ENCODE measurements at places on chromosomes 12 and 14.
A peak's percentile ranks its signal among the peaks of the same experiment; 100 is the strongest.

GRCh38 chr14:52825085-52825484 is 33.7 kb upstream of the GNPNAT1 start:
- DNase-seq, result peak; percentile 63

DNA sequence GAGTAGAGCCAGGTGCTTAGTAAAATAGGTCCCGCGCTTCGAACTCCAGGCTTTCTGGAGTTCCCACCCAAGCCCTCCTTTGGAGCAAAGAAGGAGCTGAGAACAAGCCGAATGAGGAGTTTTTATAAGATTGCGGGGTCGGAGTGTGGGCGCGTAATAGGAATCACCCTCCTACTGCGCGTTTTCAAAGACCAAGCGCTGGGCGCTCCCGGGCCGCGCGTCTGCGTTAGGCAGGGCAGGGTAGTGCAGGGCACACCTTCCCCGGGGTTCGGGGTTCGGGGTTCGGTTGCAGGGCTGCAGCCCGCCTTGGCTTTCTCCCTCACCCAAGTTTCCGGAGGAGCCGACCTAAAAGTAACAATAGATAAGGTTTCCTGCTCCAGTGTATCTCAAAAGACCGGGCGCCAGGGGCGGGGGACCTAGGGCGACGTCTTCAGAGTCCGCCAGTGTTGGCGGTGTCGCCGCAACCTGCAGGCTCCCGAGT is 3.6 kb downstream of the SSTR1 start:
- no peak for DNase-seq

GRCh38 chr12:94149119-94149780 is 873 bp downstream of the PLXNC1 start:
- peak; percentile 44 for DNase-seq

GRCh38 chr14:97854918-97855317 is 1057.7 kb downstream of the VRK1 start:
- DNase-seq, result no peak

DNA sequence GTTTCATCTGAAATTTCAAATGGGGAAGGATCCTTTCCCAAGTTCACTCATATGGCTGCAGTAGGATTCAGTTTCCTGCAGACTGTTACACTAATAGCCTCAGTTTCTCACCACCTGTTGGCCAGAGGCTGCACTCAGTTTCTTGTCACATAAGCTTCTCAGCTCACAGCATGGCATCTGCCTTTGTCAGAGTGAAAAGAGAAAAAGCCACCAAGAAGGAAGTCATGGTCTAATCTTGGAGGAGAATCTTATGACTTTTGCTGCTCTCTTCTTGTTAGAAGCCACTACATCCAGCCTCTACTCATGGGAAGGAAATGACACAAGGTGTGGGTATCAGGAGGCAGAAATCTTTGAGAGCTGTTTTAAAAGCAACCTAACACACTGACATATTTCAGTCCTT is 39.4 kb upstream of the BTG1 start:
- peak; percentile 80 for DNase-seq

GRCh38 chr14:88955455-88955854 is 131.0 kb downstream of the TTC8 start:
- no peak for DNase-seq

DNA sequence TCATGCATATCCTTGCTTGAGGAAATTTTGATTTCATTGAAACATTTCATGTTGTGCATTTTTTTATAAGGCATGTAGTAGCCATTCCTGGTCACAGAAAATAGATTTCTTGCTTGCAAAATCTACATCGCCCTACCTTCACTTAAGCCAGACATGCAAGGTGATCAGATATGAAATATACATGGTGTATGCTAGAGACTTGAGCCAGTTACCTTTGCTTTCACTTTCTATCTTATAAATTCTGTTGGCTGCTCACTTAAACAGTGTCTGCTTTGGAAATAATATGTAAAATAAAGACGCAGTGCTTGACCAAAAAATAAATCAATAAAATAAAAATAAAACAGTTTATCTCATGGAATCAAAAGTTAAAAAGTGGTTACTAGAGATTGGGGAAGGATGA is 136.5 kb downstream of the LRFN5 start:
- no peak for DNase-seq

GRCh38 chr12:104526320-104526719 is 69.6 kb downstream of the CHST11 start:
- no peak for DNase-seq

DNA sequence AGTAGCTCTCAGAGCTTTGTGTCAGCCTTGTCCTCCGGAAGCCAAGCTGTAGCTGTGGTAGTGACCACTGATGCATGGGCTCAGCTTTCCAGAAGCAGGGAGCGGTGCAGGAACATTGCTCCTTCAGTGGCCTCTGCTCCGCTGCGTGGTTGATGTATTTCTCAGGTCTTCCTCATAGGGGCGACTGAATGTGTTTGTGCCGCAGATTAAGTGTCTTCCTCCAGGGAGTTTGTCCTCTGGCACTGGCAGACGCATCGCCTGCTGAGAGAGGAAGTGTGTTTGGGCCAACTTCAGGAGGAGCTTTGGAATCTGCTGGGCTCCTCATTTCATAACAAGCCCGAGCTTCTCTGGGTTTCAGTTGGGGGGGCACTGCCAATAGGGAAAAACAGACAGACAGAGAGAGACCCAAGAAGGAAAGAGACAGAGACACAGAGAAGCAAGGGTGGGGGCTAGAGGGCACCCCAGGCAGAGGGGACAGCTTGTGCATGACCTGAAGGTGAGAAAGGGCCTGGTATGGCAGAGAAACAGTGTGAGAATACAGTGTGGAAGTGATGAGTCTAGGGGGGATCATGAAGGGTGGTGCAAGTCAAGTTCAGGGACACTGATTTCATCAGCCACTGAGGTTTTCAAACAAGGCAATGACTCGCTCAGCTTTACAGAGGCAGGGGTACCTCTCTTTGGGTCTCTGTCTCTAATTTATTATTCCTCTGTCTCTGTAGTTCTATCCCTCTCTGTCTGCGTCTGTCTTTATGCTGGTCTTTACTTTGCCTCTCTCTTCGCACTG is 69.4 kb upstream of the PRIMA1 start:
- no peak for DNase-seq

GRCh38 chr12:7959701-7960121 is 23.7 kb upstream of the SLC2A3 start:
- DNase-seq, result peak; percentile 76

GRCh38 chr12:106769546-106769945 is 4.9 kb upstream of the RIC8B start:
- no peak for DNase-seq

GRCh38 chr14:68683326-68683725 is 109.5 kb downstream of the ZFP36L1 start:
- no peak for DNase-seq

- no peak for DNase-seq
Measured at GRCh38 chr12:6316921-6317692, 6.6 kb downstream of the PLEKHG6 start.

DNA sequence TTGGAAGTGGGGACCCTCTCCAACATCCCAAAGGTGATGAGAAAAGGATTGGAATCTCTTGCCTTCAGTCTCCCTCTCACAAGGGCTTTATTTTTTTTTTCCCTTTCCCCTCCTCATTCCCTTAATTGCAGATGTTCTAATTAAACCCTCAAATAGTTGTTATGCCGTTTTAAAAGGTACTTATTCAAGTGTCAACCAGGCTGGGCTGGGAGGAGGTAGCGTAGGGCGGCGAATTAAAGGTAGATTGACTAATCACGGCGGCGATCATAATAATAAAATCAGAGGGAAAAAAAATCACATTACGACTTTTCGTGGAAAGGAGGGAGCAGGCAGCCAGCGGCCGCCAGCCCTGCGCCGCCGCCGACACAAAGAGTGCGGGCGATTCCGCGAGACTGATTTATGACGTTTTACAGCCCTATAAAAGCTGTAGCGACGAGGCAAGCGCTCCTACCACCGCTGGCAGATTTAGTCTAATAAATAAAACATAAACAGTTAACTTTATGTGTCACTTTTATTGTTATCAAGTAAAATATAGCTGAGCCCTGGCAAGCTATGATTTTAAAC is 1.7 kb upstream of the HOXC4 start:
- no peak for DNase-seq

GRCh38 chr12:28507867-28508266 is 317.6 kb downstream of the CCDC91 start:
- DNase-seq, result no peak

DNA sequence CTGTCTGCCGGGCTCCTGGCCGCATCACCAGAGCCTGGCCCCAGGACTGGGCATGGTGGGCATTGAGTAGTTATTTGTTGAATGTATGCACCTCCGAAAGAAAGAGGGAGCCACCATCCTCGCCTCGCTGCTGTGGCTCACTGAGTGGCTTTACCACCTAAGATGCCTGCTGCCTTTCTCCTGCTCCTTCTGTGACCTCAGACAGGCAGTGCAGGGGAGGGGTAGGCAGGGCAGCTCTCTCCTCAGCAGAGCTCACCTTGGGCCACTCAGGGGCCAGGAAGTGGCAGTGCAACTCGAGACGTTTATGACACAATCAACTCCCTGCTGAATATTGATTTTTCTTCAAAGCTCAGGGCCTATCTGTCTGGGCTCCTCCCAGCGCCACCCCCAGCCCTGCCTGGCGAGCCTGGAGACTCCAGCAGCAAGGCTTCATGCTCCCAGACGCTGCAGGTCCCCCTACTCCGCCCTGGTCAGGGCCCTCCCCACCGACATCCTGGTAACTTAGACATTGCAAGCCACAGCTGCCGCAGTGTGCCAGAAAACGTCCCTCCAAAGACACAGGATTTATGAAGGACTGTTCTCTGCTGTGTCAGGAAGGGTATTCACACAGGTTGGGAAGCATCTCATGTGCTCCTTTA is 84.3 kb upstream of the DIO3 start:
- DNase-seq, result no peak

- no peak for DNase-seq
Measured at GRCh38 chr12:123389560-123390351, 5.8 kb downstream of the KMT5A start.

DNA sequence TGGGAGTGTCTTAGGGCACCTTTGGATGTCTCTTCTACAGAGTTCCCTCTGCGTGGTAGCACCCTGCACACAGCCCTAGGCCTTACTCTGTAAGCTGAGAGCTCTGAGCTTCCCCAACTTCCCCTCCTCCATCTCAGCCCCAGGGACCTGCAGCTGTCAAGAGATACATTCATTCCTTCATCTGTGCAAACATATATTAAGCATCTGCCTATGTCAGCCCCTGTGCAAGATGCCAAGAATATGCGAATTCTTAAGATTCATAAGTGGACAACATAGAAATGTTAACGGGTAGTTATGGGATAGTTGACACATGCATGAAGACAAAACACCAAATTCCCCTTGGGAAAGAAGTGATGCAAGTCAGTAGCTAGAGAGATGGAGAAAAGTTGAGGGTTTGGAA is 190.8 kb downstream of the SLC41A2 start:
- DNase-seq, result no peak

- DNase-seq, result no peak
Measured at GRCh38 chr14:50544911-50545310, 12.5 kb upstream of the MAP4K5 start.

GRCh38 chr14:55438066-55438683 is 2.2 kb downstream of the TBPL2 start:
- peak; percentile 33 for DNase-seq

DNA sequence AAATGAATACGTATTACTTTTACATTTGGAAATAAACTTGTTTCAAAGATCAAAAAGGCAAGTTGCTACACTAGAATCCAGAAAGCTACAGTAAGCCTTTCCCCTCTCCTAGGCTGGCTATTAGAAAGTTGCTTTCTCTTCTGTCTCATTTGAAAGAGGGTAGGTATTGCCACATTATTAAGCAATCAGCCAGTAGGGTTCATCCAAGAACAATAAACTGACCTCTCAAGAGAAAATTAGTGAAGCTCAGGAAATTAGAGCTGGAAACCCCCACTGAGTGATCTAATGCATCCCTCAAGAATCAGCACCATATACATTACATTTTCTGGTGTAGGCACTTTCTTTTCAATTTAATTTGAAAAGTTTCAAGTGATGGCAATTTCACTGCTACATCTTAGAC is 4.5 kb upstream of the TMEM233 start:
- DNase-seq, result no peak

- DNase-seq, result no peak
Measured at GRCh38 chr14:91613459-91614112, 103.5 kb upstream of the PPP4R3A start.

- no peak for DNase-seq
Measured at GRCh38 chr12:56988207-56988739, 18.1 kb downstream of the ZBTB39 start.

GRCh38 chr14:30584058-30584630 is 25.2 kb downstream of the G2E3 start:
- no peak for DNase-seq

DNA sequence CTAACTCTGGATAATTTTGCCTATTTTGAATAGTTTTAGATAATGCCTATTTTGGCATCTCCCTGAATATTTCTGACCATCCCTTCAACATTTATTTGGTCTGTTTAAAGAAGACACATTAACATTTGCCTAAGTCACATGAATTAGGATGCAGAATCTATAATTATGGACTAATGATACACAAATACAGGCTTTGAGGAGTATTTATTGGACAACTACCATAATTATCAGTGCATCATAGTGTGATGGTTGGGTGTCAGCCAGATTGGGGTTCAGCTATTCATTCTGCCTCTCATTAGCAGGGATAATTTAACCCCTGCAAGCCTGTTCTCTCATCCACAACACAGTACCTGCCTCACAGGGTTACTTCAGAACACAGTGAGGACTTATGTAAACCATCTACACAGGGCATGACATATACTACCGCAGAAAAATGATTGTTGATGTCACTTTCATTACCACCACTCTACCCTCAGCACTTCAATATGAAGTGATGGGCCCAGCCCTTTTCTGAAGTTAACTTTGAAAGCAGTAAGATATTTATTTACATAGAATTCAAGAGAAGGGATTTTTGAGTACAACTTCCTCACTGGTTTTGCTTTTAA is 14.4 kb downstream of the PRKCH start:
- no peak for DNase-seq

DNA sequence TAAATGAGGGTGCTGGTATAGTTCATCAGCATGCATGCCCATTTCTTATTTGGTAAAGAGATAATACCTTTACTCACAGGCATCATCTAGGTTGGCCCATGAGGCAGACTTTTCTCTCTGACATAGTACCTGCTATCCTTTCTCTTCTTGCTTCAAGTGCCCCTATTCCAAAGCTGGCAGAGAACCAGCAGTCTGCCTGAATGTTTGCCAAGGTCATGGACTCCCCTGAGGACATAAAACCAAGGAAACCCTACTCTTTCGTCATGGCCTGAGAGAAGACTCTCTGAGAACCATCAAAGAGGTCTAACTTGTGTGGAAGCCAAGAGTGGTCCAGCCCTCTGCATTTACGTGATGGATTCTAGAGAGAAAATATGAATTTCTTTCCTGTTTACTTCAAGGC is 11.9 kb downstream of the PPP1R36 start:
- DNase-seq, result no peak
